Progenitor cell of endocrine pancreas (in vitro differentiated cells): ENCODE measurements at places on chromosomes 16 and 17. TPM values are rescaled to one million over a fixed set of nuclear protein-coding genes. Genes with fewer than 3 reads are reported as not detected.

ARHGDIG gene
- 6.0 and 6.5 TPM in 2 replicates for total RNA-seq

DCUN1D3 gene
- 23.2 and 24.2 TPM in 2 replicates for total RNA-seq

- no peak for DNase-seq
Observed at GRCh38 chr17:78026381-78026780, 67.9 kb downstream of the TNRC6C start.

GRCh38 chr17:61345825-61346666, 53.6 kb upstream of the TBX2 start:
- DNase-seq: no peak

DNA sequence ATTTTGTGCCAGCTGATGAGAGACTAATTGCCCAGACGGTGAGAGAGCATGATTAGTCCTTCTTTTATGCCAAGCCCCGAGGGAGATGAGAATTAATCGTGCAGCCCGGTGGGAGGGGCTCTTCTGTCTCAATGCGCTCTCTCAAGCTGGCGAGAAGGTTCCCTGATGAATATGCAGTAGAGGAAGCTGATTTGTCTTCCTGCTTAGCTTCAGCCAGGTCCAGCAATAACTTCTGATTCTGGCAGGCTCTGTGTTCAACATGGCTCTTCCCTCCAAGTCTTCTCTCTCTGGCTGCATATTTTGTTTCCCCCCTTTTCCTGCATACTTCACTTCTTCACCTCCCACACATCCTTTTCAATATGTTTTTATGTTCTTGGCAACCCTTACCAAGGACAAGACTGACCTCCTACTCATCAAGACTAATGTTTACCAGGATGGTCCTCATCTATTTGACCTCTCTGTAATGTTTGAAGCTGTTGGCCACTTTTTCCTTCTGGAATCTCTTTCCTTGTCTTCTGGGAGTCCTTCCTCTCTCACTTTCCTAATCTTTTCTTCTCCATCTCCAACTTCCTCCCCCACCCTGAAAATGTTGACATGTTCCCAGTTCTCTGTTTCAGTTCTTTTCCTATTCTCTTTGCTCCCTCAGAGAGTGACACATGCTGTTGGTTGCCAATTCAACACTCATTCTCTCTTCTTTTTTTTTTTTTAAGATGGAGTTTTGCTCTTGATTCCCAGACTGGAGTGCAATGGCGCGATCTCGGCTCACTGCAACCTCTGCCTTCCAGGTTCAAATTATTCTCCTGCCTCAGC, 33.1 kb downstream of the ARL4D start:
- no peak for DNase-seq

DNA sequence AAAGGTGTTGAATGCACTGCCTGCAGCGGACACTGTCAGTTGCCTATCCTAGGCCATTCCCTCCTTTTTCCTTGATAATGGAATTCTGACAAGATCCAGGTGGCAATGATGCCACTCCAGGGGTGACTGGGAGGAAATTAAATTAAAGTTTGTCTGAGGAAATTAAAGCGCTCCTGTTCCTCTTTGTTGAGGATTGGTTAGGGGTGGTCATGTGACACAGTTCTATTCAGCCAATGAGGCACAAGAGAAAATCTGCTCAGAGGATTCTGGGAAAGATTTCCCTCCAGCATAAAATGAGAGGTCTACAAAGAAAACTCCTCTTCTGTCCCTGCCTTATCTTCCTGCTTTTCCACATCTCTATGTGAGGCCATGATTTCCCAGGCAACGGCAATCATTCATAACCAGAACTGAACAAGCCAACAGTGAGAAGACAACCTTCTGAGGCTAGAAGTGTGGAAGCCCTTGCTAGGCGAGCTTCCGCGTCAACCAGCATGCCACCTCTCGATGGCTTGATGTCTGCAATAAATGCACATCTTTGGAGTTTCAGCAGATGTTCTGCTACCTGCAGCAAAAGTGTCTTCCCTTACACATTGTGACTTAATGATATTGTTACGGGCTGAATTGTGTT, 5.6 kb upstream of the BCO1 start:
- no peak for DNase-seq

- DNase-seq: no peak
Observed at GRCh38 chr17:81509207-81509971, 3.2 kb downstream of the ACTG1 start.

DNA sequence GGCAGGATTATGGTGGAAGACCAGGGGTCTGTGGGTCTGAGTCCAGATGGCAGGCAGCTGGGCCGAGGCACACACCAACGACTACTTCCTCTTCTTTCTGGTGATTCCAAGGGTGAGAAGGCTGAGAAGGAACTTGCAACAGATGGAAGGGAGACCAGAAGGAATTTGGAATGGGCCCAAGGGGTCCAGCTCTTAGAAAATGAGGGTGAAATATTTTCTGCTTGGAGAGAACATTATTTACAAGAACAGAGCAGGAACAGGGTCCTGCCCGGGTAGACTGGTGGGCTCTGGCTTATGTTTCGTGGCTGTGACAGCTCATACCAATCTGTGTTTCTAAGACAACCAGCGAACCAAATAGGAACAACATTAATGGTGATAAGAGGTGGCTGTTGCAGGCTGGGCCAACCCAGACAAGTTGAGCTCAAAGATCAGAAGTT, 36.6 kb downstream of the CCDC42 start:
- DNase-seq: no peak

DNA sequence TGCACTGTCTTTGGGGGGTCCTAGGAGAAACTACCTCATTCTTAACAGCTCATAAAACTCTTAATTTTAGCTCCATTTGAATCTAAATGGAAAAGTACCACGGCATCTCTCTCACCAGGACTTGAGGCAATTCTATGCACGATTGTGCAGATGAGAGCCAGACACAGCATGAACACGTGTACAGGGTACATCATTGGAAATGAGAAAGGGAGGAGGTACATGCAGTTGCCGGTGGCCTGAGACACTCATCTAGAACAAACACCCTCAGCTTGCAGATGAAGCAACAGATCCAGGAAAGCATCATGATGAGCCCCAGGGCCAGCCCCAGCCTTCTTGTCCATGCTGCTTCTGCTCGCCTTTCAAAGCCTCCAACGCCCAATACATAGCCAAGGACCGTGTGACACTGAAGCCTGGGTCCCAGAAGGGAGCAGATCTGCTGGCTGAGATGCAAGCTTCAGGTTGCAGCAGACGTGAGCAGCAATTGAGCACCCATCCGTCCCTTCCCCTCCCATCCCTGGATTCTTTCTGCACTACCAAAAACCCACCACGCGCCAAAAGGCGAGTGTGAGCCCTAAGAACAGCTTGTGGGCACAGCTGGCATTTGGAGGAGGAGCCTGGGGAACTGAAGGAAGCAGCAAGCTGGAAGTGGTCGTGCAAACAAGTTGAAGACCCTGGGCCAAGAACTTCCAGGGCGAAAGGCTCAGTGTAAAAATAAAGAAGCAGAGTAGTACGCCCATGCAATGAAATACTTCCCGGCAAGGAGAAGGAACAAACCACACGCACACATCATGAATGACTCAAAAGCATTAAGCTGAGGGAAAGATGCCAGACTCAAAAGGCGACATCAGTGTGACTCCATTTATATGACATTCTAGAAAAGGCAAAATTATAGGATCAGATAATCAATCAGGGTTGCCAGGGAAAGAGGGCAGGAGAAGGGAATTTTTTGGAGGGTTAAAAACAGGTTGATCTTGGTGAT, 7.3 kb upstream of the RCVRN start:
- no peak for DNase-seq

GRCh38 chr16:51655249-51655648, 504.2 kb upstream of the SALL1 start:
- no peak for DNase-seq

DNA sequence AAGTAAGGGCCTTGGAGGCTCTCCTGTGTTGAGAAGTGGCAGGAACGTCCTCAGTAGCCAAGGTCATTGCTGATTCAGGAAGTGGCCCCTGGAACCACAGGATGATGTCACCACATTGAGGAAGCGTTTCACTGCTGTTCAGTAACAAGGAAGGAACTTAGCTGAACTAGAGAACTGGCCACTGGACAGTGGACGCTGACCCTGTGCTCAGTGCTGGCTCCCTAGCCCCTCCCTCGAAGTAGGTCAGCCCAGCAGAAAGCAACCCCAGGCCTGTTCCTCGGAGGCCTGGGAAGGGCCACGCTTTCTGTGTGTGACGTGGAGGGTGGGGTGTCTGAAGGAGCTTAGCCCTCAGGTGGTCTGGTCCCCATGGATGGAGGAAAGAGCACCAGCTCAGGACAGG, 58.3 kb downstream of the B9D1 start:
- no peak for DNase-seq

DNA sequence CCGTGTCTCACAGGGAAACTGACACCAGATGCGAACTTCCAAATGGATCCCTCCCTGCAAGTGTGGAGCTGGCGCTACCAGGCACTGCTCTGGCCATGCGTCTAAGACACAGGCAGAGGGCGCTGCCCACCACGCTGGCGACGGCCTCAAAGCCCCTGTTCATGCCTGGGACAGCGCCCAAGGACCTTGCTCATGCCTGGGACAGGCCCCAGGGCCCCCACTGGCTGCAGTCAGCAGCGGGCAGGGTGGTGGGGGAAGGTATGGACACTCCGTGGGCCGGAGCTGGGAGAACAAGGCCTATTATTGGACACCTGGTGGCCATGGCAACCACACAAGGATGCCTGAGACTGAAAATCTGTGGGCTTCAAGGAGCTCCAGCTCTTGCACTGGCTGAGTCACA, 8.8 kb downstream of the ZG16B start:
- peak; percentile 62 for DNase-seq

DNA sequence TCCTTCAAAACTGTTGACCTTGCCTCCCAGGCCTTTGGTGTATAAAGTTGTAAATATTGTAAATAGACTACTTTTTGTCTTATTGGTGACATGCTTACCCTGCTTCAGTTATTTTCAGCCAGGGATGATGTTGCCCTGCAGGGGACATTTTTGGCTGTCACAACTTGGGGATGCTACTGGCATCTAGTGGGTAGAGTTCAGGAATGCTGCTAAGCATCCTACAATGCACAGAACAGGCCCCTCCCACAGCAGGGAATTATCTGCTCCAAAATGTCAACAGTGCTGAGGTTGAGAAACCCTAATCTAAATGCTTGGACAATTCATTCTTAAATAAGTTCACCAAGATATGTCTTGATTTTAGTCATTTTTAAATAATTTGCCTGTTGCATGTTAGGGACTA, 459.8 kb downstream of the PMP22 start:
- DNase-seq: no peak

- DNase-seq: no peak
Observed at GRCh38 chr17:36111068-36111490, 7.5 kb downstream of the CCL4 start.

- DNase-seq: no peak
Observed at GRCh38 chr17:58974354-58974753, 132.3 kb downstream of the TRIM37 start.

ZPBP2 gene
- total RNA-seq: not detected in 2 replicates

DNA sequence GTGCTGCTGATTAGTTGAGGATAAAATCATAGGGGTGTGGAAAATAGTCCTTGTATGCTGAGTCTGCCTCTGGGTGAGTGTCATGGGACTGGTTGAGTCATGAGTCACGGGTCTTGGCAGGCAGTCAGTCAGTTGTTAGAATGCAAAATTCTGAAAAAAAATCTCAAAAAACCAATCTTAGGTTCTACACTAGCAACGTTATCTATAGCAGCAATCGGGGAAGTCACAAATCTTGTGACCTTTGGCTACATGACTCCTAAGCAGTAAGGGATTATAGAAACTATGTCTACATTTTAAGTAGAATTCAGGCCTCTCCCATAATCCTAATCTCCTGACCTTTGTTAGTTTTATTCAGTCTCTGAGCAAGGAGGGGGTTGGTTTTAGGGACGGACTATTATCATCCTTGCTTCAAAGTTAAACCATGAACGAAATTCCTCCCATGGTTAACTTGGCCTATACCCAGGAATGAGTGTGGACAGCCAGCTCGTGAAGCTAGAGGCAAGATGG, 18.0 kb upstream of the PMFBP1 start:
- no peak for DNase-seq

DNA sequence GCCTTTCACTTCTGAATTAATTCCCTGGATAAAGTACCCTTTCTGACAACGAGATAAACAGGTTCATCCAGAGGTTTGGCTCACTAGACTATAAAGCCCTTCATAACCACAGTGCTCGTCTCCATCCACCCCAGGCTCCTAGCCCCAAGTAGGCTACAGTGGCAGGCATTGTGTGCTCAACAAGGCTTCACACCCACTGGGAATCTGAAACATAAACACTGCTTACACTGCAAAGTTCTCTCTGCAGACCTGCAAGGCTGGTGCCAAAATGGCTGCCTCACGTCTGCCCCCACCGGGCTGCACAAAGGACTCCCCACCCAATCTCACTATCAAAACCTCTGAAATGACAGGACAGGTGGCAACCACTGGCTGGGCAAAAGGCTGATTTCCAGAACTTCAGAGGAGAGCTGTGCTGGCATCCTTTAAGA, 5.1 kb upstream of the HLF start:
- DNase-seq: no peak

GRCh38 chr16:19916064-19916463, 31.4 kb upstream of the GPRC5B start:
- no peak for DNase-seq
